Colonic mucosa (tissue), 4 donors: ENCODE measurements at places on chromosomes 2 and 18. TPM values are rescaled to one million over a fixed set of nuclear protein-coding genes. Genes with fewer than 3 reads are reported as not detected.

The SOX11 gene
- 0.35 TPM for total RNA-seq

The PARD6G gene
- 1.2 TPM for total RNA-seq

The LIMS4 gene
- total RNA-seq: 1.2 TPM

DNA sequence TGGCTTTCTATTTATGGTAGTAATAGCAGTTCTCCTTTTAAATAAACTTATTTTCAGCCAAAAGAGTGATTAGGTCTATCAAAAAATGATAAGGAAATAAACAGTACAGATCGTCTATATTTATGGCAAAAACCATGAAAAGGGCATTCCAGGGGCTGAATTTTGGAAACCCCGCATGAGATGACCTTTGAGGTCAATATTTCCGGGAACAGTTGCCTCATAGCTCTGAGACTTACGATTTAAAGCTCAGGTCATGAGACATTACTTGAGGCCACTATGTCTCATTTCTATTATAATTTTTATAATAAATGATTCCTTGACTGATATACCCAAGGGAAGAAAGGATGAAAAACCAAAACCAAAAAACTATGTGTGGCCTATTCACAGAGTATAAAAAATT, 101.1 kb downstream of the LDLRAD4 start:
- H3K4me3 ChIP-seq: no peak overlapping the region
- H3K27me3 ChIP-seq: no peaks in the 10 kb centered on the region
- no peaks in the 10 kb centered on the region for H3K36me3 ChIP-seq

DNA sequence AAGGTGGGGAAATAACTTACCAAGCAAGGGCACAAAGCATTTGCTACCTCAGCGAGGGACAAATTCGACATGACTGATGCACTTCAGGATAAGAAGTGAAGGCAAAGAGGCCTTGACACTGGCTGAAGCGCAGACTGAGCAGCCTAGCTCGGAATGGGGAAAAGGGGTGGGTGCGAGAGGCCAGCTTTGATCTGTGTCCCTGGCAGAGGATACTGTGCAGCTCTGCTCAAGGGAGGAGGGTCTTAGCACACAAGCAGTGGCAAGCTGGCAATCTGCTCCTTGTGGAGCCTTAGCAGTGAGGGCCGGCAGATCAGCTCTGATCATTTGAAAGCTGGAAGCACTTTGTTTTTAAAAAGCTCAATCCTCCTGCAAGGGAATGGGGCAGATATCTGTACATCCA, 222.3 kb downstream of the ZBTB7C start:
- no peak overlapping the region for H3K27ac ChIP-seq
- H3K4me3 ChIP-seq: no peak overlapping the region
- peak; percentile 14 for DNase-seq
- no peaks in the 10 kb centered on the region for H3K36me3 ChIP-seq

DNA sequence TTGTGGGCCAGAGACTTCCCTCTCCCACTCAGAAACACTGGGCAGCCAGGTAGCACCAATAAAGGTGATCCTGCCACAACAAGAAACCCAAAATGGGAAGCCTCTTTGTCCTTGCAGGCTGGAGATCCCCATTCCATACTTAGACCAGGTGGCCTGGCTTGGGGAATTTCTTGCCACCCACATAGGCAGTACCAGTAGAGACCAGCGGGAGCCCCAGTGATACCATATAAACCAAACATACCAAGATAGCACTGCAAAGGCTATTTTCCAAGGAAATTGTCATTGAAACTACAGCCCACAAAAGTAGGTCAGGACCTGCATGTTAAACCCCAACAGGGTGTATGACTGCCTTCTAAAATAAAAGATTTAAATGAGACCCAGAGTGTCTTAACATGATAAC, 171.6 kb downstream of the DIS3L2 start:
- no peak overlapping the region for H3K4me3 ChIP-seq
- H3K36me3 ChIP-seq: no peaks in the 10 kb centered on the region
- H3K27ac ChIP-seq: no peak overlapping the region
- no peak for DNase-seq

GRCh38 chr2:196183528-196184231, 12.3 kb upstream of the STK17B start:
- H3K36me3 ChIP-seq: no peaks in the 10 kb centered on the region
- no peaks in the 10 kb centered on the region for H3K4me1 ChIP-seq
- peak overlapping the region; percentile 47 for H3K27ac ChIP-seq
- no peak for DNase-seq

GRCh38 chr18:74375999-74376398, 60.4 kb downstream of the C18orf63 start:
- H3K27ac ChIP-seq: no peak overlapping the region
- peak; percentile 12 for DNase-seq
- no peak overlapping the region for H3K4me3 ChIP-seq
- H3K36me3 ChIP-seq: no peaks in the 10 kb centered on the region
- H3K27me3 ChIP-seq: no peaks in the 10 kb centered on the region

DNA sequence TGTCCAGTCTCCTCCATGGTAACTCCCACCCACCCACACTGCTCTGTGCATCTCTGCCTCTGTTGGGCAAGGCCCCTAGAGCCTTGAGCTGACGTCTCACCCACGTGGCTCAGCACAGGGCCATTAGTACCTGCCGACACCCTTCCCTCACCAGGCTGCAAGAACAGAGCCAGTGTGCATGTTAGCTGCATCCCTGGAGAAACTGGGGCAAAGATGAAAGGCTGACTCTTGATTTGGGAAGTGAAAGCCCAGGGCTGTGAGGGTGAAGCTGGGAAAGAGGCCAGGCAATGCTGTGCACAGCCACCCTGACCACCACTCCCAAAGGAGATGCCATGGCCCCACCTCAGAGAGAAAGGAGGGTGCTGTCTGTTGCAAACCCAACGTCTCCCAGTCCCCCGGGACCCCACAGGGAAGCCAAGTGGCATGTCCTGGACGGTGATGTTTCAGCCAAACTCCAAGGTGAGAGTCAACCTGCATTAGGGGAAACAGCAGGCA, 20.0 kb upstream of the HPCAL1 start:
- no peaks in the 10 kb centered on the region for H3K27me3 ChIP-seq
- no peak overlapping the region for H3K27ac ChIP-seq
- no peaks in the 10 kb centered on the region for H3K36me3 ChIP-seq
- no peak overlapping the region for H3K4me3 ChIP-seq
- no peak for DNase-seq
- H3K4me1 ChIP-seq: no peaks in the 10 kb centered on the region

GRCh38 chr18:3889121-3889520, 439.1 kb downstream of the TGIF1 start:
- H3K27me3 ChIP-seq: no peaks in the 10 kb centered on the region
- no peak overlapping the region for H3K4me3 ChIP-seq
- no peaks in the 10 kb centered on the region for H3K4me1 ChIP-seq

DNA sequence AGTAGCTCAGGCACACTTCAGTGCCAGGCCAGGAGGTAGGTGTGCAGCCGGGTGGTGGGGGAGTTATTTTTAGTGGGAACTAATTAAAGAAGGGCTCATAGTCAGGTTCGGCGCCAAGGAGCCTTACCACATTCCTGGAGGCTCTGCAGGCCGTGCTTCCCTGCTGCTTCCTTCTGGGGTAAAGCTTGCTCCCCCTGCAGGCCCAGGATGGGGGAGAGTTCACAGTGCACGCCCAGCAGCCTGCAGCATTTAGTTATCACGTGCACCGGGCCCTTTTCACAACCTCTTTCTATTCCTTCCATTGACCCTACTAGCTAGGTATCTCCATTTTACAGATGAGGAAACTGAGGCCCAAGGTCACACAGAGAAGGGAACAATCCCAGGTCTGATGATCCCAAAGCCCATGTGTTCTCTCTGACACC, 2.5 kb downstream of the KCNF1 start:
- no peak overlapping the region for H3K27ac ChIP-seq
- peaks cover 28% of the 10 kb centered on the region for H3K27me3 ChIP-seq
- H3K36me3 ChIP-seq: no peaks in the 10 kb centered on the region
- peak; percentile 46 for DNase-seq
- H3K4me1 ChIP-seq: no peaks in the 10 kb centered on the region

DNA sequence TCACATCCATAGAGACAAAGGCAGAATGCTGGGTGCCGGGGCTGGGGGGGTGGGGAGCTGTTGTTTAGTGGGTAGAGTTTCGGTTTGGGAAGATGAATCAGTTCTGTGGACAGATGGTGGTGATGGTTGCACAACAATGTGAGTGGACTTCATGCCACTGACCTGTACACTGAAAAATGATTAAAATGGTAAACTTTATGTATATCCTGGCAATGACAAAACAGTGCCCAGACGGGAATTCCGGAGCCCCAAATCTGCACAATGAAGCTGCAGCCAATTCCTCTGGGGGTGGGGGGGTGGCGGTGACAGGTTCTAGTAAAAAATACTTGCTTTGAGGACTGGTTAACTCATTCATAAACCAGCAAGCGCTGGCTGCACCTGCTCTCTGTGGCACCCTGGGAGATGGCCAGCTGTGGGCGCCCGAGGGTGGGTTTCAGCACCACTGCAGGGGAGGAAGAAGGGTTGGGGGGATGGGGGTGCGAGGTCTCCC, 81.8 kb upstream of the HPCAL1 start:
- H3K4me1 ChIP-seq: no peaks in the 10 kb centered on the region
- no peak for DNase-seq
- no peak overlapping the region for H3K4me3 ChIP-seq
- H3K36me3 ChIP-seq: no peaks in the 10 kb centered on the region
- no peak overlapping the region for H3K27ac ChIP-seq
- no peaks in the 10 kb centered on the region for H3K27me3 ChIP-seq

- no peak for DNase-seq
- no peaks in the 10 kb centered on the region for H3K27me3 ChIP-seq
- H3K27ac ChIP-seq: no peak overlapping the region
- H3K4me3 ChIP-seq: no peak overlapping the region
Measured at GRCh38 chr2:49664827-49665226, 510.5 kb upstream of the FSHR start.

DNA sequence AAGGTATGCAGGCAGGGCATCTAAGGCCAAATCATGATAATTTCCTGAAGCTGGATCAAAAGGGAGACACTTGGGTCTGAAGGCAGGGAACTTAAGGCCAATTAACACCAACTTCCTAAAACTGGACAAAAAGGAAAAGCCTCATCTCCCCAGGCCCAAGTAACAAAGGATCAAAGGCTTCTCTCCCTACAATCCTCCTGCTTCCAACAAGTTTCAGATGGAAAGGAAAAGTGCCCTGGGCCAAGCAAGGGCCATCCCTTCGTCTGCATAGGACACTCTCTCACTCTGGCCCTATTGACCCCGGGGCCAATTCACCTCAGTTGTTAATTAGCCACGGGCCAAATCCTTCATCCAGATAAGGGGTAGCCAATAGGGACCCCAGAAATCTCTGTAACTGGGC, 1335.8 kb upstream of the CDH2 start:
- no peak overlapping the region for H3K27ac ChIP-seq
- no peaks in the 10 kb centered on the region for H3K27me3 ChIP-seq
- no peaks in the 10 kb centered on the region for H3K36me3 ChIP-seq
- no peak for DNase-seq

DNA sequence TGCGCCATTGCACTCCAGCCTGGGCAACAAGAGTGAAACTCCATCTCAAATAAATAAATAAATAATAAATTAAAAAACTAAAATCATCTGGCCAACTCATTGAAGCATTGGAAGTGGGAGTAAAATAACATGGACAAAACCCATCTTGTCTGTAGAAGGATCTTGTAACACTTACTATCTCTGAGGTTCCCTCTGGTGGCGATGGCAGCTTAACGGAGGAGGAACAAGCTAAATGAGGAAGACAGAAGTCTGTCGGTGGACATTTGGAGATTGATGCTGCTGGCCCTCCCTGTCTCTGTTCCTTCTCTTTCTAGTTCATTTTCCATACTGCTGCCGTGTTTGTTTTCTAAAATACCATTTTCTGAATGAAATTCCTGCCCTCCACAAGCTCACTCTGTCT, 43.4 kb downstream of the ZCCHC2 start:
- H3K4me3 ChIP-seq: no peak overlapping the region
- H3K36me3 ChIP-seq: no peaks in the 10 kb centered on the region
- peak; percentile 45 for DNase-seq
- H3K27ac ChIP-seq: no peak overlapping the region
- H3K4me1 ChIP-seq: no peaks in the 10 kb centered on the region

DNA sequence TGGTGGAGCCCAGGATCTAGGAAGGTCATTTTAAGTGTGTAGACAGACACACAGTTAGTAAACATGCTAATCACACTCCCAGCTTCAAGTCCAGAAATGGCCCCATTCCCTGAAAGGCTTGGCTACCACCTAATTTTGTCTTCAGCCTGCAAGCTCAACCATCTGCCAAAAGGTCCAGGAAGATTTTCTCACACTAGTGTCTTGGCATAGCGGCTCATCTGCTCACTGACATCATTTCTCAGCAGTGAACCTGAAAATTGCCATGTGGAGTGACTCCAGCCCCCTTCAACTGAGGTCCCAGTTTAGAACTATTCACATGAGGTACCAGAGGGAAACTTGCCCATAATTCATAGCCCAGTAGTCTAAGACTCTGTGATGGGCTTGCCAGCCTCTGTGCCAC, 748.9 kb downstream of the LRP1B start:
- no peaks in the 10 kb centered on the region for H3K36me3 ChIP-seq
- H3K4me3 ChIP-seq: no peak overlapping the region
- no peaks in the 10 kb centered on the region for H3K4me1 ChIP-seq
- no peaks in the 10 kb centered on the region for H3K27me3 ChIP-seq
- no peak overlapping the region for H3K27ac ChIP-seq
- no peak for DNase-seq

DNA sequence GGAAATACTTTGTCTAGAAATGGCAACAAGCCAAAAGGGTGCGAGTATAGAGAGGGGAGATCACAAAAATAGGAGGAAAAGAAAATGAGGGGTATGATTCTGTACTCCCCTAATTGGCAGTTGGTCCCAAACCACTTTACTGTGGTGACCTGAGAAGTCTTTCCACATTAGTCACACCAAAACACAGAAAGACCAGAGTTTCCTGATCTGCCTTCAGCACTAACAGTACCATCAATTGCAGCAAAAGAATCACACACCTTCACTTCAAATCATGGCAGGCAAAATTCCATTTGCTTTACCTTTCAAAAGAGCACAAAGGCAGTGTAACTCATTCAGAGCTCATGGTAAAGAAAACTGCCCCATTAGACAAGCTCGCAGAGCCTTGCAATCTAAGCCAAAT, 86.8 kb downstream of the ALK start:
- H3K4me3 ChIP-seq: no peak overlapping the region
- DNase-seq: no peak

DNA sequence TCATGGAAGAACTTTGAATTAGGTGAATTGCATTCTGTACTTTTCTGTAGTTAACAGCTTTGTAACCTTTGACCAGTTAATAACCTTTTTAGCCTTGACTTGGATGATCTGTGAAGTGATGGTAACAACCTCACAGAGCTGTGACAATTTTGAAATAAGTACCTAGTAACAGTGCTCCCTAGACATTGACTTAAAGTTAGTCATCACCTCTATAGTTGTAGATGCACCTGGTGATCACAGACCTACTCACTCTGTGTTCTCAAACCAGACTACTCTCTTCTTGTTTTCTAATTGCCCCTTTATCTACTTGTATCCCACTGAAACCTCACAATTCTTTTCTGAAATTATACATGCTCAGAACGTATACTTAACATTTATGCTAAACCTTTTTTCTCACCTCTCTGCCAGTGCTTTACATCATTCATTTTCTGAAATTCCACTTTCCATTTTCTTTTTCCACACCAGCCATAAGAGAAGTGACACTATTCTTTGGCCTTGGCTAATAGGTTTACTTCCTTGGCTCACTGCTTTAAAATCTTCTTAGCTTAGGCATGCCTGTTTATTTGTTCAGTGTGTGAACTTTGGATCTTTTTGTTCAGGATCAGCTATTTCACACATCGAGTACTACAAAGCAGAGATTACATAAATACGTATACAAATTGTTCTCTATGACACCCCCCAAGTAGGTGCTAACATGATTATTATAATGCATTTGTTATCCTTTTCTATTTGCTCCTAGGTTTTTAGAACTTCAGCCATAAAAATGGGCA, 9.3 kb downstream of the YPEL5 start:
- no peak overlapping the region for H3K27ac ChIP-seq
- DNase-seq: no peak
- H3K36me3 ChIP-seq: peaks cover 6% of the 10 kb centered on the region
- H3K4me1 ChIP-seq: peaks cover 9% of the 10 kb centered on the region
